ENCODE measurements at places on chromosomes 6 and 20.

GRCh38 chr20:21739682-21740081 is 34.2 kb downstream of the PAX1 start:
- no peak for DNase-seq

DNA sequence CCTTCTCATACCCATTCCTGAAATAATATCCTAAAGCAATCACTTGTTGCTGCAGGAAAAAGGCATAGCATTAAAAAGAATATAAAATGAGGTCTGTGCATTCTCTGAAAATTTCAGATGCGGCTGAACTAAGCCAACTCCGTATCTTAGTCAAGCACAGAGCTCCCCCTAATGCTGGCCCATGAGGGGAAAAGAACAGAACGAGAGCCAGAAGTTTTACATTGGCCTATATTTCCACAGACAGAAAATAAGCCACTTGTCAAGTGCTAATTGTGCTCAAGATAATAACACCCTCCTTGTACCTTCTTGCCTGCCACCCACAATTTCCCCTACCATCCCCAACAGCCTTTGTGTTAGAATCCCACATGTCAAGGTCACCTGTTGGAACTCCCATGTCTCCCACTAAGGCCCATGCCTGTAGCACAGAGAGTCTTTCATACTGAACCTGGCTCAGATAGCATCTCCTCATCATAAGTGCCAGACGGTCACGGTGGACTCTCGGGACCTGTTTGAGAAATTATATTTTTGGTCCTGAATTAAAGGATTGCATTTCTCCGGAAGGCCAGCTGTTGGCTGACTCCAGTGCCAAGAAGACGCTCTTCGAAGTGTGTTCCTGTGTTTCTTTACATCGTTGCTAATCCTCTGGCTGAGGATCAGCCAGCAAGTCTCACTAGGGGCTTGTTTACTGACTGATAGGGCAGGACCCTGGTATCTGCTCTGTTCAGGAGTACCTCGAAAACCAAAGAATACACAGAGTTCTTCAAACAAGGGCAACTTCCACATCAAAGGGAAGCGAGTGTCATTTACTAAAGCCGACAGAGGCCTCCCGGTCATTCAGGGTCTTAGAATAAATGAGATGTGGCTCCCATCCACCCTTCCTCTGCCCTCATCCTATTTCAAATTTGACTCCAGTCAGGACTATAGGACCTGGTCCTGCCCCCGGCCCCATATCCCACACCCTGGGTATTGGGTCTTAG is 183.4 kb upstream of the FBXL4 start:
- DNase-seq: no peak

GRCh38 chr6:111118826-111119225 is 31.5 kb downstream of the SLC16A10 start:
- no peak for DNase-seq

DNA sequence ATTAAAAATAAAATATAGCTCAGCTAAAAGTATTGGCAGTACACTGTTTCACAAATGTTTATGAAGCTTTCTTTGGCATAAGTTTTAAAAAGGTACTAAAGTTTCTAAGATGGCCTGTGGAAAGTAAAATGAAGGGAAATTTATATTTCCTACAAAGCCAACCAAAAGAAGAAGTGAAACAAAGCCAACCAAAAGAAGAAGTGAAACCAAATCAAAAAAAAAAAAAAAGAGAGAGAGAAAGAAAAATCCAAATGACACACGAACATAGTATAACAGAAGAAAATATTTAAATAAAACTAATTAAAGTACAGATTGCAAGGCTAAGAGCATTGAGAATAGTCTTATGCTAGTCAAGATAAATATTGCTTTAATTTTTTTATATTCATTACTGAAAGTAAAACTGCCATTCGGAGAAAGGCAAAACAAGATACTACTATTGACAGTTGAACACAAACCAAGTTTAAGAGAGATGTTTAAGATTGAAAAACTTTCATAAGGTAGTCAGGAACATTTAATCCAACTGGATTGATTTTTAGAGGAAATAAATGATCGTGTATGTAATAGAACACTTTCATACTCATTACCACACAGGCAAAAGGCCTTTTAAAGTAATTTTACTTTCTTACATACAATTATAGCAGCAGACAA is 12.8 kb upstream of the KHDRBS2 start:
- DNase-seq: no peak

- no peak for DNase-seq
Observed at GRCh38 chr6:13515912-13516311, 28.5 kb upstream of the GFOD1 start.

DNA sequence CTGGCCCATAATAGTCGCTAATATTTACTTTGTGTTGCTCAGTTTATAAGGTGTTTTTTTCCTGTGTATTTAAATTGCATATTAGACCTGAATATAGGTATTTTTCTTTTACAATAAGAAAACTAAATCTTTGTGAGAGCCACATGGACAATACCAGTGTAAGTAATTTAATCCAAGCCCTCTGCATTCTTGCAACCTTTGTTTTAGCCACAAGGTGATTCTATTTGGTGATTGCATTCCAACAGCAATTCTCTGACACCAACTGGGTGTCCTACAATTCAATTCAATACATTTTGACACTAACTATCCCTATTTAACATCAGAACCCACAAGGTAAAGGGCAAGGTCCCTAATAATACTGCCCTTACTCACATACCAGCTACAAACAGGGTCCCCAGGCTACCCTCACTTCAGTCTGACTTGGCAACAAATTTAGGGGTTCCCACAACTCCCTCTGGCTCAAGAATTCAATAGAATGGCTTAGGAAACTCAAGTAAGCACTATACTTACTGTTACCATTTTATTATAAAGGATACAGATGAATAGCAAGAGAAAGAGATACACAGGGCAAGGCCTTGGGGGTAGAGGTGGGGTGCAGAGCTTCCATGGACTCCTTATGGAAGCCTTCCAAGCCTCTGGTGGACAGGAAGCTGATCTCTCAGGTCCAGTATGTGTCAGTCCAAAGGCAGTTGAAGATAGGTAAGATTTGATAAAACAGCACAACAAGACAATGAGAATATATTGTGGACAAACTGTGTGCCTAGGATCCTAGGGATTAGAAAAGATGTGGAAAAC is 169.3 kb downstream of the CD83 start:
- DNase-seq: no peak

- DNase-seq: no peak
Observed at GRCh38 chr20:43947316-43947710, 32.7 kb downstream of the TOX2 start.

DNA sequence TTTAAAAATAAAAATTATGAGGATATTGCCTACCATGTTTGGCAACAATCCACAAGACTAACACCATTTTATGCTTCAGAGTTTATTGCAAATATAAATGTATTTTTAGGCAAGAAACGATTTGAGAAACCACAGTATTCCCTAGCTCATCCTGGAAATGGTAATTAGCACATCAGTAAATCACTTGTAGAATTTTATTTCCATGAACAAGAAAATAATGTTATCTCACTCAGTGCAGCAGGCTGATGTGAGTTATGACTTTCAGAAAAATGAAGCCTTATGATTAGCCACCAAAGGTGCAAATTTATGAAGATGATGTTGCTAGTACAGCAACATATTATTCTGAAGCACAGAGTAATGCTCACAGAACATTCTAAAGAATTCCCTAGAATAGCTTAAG is 127.7 kb upstream of the GJE1 start:
- DNase-seq: no peak

Data from CD4-positive, alpha-beta memory T cell (primary cell).